ENCODE measurements at places on chromosomes 13 and 19.
A peak's percentile ranks its signal among the peaks of the same experiment; 100 is the strongest.

DNA sequence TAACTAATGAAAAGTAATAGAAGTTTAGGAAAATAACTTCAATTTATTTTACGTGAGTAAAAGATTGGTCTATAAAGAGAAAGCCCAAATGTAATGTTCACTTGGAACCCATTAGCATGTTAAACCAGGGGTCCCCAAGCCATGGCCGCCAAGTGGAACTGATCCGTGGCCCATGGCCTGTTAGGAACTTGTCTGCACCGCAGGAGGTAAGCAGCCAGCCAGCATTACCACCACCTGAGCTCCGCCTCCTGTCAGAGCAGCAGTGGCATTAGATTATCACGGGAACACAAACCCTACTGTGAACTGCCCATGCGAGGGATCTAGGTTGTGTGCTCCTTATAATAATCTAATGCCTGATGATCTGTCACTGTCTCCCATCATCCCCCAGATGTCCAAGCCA, 818.7 kb upstream of the GPC6 start:
- DNase-seq, result no peak

DNA sequence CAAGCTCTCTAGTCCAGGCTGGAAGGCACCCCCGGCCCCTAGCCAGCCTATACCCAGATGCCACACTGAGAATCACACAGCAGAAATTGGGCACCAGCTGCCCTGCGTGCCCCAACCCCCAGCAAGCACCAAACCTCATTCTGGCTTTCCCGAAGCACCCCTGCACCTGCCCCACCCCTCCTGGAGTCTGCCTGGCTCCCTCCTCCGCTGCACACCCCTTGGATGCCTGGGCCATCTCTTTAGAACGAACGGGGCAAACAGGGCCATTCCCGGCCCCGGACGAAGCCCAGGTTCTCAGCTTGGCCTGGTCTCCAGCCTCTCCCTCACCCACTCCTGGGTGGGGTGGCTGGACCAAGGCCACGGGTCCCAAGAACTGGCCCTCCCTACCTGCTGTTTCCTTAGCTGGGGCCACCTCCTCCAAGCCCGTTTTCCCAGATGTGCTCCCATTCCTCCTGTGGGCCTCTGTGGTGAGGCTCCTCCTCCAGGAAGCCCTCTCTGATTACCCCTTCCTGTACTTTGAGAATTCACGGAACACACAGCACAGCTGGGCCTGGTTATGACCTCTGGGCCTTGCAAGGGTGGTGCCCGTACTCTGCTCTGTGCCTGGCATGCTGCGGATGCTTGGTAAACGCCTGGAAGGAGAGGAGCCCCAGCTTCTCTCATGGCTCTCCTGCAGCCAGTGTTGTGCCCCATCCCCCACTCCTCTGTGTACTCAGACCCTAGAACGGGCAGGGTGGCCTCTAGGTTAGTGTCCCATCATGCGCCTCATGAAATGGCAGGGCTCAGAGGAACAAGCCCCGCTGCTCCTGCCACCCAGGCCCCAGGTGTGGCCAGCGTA, 21.4 kb downstream of the CEBPG start:
- DNase-seq, result no peak

GRCh38 chr13:98648686-98649085, 71.8 kb upstream of the STK24 start:
- DNase-seq, result no peak

DNA sequence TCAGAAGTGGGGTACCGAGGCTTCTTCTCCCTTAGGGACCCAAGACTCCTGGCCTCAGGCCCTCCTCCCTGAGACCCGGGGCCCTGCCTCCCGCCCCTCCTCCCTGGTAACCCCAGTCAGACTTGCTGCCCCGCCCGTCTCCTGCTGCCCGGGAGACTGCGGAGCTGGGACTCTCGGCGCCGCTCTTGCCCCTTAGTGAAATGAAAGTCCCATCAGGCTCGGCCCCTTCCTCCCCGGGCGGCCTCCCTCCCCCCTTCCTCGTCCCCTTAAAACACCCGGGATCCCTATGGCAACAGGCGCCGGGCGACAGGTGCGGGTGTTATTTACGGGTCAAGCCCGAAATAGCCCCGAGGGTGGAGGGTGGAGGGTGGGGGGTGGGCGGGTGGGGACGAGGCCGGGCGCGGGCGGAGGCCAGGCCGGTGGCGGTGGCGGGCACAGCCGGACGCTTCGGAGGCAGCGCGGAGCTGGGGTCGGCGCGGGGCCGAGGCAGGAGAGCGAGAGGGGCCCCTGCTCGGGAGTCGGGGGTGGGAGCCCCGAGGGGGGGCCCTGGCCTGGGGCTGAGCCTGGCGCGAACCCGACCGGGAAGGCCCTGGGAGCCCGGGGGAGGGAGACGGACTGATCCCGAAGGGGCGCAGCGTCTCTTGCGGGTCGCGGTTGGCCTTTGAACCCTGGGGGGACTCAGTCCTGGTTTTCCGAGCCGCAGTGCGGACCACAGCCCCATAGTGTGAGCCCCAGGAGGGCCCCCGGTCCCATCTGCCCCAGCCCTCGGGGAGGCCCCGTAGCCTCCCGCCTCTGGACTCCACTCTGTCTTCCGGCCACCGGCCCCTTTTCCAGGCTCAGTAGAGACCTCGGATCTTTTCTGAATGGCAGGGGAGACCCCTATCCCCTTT, at the start of gene CACNG6:
Gene CACNG6 (plus strand): TSS at position 414 of the 890 bp plus-strand sequence. CDS start 1,241 bp downstream, outside the sequence.
- DNase-seq, result no peak

- no peak for DNase-seq
Measured at GRCh38 chr13:64277097-64277496, 2861.4 kb upstream of the PCDH20 start.

DNA sequence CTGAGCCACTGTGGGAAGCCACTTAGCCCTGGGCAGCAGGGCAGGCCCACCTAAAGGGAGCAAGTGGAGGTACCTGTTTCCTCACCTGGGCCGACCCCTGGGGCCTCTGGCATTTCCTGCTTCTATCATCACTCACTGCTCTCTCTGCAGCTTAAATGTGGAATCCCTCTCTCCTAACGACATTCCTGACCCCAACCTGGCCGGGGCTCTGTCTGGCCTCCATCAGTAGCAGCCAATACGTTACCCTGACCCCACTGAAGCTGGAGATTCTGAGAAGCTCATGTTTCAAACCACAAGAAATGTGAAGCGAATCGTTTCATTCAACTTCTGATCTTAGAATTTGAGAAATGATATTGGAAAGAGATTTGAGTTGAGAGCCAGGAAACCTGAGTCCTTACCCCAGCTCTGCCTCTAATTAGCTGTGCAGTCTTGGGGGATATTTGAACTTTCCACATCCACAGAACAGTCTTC, 39.9 kb downstream of the DOCK9 start:
- no peak for DNase-seq

GRCh38 chr13:106911020-106911419, 343.1 kb upstream of the ARGLU1 start:
- DNase-seq, result no peak

DNA sequence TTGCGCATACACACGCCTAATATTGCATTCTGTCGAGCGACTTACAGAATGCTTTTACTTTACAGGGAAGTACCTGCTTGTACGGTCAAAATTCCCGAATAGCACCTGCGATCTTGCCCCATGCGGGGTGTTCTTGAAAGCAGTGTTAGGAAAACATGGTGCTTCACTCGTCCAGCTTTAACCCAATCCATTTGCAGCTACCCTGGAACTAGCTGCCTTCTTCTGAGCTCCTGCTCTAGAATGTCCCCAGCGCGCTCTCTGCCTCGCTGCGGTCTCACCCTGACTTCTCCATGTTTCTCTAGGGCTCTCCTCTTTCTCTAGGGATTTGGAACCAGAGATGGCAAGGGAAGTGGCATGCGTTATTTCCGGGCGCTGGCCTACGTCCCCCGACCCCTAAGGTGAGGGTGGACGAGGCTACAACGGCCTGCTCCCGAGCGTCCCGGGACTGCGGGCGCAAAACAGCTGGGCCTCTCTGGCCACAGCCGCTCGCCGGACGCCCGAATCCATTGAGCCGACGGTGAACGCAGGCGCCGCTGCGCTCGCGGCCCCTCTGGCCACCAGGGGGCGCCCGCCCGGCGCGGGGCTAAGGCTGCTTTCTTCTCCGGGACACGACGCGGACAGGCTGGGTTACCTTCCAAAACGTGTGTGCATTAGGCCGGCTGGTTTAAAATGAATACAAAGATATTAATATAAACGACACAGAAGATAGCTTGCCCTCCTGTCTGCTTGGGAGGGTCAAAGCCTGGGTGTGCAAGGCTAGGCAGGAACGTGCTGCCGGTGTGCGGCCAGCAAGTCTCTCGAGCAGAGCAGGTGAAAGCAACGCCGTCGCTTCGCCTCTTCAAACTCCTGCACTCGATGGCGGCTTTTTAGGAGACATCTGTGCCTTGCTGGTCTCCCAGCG, 1.8 kb upstream of the SPRY2 start:
- peak; percentile 6 for DNase-seq

- no peak for DNase-seq
Measured at GRCh38 chr13:113115363-113116205, 7.0 kb upstream of the F10 start.

GRCh38 chr13:51577690-51578089, 6.6 kb upstream of the WDFY2 start:
- DNase-seq, result no peak

DNA sequence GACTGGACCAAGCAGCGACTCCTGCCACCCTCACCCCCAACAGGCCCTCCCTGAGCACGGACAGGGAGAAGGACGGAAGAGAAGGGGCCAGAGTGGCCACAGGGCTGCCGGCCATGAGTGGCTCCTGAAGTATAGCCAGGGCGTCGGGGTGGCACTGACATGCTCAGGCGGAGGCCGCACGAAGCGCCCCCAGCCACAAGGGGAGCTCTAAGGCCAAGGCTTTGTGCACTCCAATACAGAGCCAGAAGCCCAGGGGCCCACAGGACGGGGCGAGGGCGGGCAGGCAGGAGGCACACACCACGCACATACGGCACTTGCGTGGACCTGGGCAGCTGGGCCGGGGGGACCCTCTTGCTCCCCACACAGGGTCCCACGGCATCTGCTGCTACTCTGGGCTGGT, 52.0 kb downstream of the KLF2 start:
- DNase-seq, result no peak

DNA sequence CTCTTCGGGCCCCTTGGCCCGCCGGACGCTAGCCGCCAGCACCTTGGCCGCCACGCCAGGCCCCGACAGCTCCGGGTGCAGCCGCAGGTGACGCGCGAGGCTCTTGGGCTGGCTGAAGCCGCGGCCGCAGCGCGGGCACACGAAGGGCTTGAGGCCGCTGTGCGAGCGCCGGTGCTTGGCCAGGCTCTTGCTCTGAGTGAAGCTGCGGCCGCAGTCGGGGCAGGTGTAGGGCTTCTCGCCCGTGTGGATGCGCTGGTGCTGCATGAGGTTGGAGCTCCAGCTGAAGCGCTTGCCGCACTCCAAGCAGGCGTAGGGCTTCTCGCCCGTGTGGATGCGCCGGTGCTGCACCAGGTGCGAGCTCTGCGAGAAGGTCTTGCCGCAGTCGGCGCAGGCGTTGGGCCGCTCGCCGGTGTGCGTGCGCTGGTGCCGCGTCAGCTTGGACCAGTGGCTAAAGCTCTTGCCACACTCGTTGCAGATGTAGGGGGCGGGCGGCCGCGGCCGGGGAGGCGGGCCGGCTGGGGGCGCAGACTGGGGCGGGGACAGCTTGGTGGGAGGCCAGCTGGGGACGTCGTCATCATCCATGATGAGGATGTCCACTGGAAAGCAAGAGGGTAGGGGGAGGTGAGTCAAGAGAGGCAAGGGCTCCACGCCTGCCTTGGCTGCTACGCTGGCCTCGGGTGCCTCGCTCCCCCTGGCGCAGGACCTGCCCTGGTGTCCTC, 32.4 kb downstream of the ZNF787 start:
- DNase-seq, result no peak

DNA sequence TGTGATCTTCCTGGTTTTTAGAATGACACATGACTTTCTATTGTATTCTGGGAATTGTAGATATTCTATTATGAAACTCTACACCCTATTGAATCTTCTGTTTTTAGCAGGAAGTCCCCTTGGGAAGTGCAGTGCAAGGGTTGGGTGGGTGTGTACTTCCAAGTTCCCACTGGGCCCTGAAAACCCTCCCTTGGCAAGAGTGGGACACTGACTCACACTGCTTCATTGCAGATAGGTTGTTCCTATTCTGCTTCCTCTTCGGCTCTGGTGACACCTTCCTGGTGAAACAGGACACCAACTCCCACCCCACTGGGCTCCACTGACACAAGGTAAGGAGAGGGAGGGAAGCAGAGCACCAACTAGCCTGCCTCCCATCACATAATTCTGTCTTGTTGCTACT, 121.8 kb downstream of the KCTD12 start:
- DNase-seq, result no peak

DNA sequence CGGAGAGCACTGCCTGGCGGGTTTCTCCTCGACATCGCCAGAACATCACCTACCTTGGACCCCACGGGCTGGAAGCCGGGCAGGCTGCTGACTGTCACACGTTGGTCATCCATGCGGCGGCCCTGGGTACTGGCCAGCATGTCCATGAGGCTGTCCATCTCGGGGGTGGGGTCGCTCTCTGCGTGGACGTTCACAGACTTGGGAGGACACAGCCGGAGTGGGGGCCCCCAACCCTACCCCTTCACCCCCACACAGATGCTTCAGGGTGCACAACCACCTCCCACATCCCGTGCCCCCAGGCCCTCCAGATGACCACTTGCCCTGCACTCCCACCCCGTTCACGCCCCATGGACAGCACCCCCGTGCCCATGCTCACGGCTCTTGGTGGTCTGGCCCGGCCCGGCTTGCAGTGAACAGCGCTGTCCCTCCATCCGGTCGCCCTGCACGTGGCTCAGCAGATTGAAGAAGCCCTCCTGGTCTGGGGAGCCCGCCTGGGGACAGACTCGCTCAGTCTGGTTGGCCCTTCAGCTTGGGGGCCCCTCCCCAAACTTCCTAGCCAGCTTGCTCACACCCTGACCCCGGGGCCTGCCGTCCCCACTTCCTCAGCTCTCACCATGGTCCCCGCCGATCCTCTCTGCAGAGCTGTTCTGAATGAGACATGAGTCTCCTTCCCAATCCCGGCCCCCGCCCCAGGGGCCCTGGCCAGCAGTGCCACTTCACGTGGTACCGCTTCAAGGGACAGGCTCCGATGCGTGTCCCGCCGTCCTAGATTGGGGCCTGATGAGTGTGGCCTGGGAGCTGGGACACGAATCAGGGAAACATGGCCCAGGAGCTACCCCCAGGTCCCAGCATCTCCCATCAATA, 947 bp downstream of the PCP2 start:
- no peak for DNase-seq

DNA sequence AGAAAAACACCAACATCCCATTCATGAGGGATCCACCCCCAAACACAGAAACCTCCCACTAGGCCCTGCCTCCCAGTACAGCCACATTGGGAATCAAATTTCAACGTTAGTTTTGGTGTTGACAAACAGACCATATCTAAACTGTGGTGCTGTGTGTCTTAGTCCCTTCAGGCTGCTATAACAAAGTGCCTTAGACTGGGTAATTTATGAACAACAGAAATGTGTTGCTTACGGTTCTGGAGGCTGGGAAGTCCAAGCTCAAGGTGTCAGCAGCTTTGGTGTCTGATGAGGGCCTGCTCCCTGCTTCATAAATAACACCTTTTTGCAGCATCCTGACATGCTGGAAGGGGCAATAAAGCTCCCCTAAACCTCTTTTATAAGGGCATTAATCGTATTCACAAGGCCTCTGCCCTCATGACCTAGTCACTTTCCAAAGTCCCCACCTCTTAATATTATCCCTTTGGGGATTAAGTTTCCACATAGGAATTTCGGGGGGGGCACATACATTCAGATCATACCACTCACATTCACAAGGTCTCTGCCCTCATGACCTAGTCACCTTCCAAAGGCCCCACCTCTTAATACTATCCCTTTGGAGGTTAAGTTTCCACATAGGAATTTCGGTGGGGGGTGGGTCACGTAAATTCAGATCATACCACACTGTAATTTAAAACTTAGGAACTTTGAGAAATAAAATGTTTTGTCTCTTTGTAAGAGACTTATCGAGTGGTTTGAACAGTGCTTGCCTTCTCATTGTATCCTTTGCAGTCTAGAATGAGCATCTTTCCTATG, 27.5 kb downstream of the ZNF507 start:
- DNase-seq, result no peak
